Dermis lymphatic vessel endothelial cell (primary cell): ENCODE measurements at places on chromosomes 5 and 9. TPM values are rescaled to one million over a fixed set of nuclear protein-coding genes. Genes with fewer than 3 reads are reported as not detected.

Gene CARD9
- 0.09 and 0.43 TPM in 2 replicates for total RNA-seq

Gene PCDHGA6
- 2.4 and 2.9 TPM in 2 replicates for total RNA-seq

Gene IFNA16
- not detected in 2 replicates for total RNA-seq

Gene LOX
- 38.9 and 40.6 TPM in 2 replicates for total RNA-seq

Gene KIF3A
- total RNA-seq, result 3.9 and 7.6 TPM in 2 replicates

Gene TNPO1
- 341 and 359 TPM in 2 replicates for total RNA-seq

Gene CDH9
- total RNA-seq, result not detected in 2 replicates

Gene PSIP1
- total RNA-seq, result 33.8 and 41.0 TPM in 2 replicates

Gene OBP2B
- not detected in 2 replicates for total RNA-seq
